Lower lobe of right lung (tissue), 2 donors: ENCODE measurements at places on chromosomes 1 and 21.

GRCh38 chr1:229529639-229530038 is 21.5 kb upstream of the NUP133 start:
- no peak for DNase-seq

DNA sequence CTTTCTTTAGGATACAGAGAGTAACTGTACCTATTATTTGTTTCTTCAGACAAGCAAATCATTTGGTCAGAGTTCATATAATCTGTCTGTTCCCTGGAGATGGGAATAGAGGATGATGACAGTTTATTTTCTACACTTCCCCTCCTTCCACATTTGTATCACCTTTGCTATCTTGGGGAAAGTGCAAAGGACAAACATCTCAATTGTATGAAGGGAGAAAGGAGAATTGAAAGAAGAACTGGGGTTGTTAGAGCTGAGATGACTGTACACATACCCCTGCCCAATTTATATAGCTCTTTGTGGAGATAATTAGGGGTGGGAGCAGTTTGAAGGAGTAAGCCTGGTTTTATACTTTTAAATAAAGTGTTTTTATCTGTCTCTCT is 14.0 kb downstream of the POLR3GL start:
- DNase-seq, result no peak

- DNase-seq, result no peak
Measured at GRCh38 chr1:38300616-38301015, 254.0 kb upstream of the POU3F1 start.

GRCh38 chr1:199522936-199523335 is 504.6 kb upstream of the NR5A2 start:
- no peak for DNase-seq

DNA sequence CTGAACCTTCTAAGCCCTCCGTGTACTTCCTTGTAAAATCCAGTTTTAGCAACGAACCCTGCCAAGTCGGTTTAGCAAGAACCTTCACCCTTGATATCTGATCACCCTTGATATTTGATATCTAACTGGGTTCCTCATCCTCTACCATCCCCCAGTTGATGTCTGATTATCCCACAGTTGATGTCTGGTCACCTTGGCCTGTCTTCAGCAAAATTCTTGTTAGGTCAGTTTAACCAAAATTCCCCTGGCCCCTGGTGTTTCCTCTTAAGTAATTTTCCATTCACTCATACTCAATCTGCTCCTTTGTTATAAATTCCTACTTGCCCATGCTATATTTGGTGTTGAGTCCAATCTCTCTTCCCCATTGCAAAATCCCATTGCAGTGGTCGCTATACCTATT is 114.5 kb upstream of the ZNHIT6 start:
- DNase-seq, result no peak

- DNase-seq, result no peak
Measured at GRCh38 chr1:110675060-110675791, 486 bp upstream of the KCNA3 start.

DNA sequence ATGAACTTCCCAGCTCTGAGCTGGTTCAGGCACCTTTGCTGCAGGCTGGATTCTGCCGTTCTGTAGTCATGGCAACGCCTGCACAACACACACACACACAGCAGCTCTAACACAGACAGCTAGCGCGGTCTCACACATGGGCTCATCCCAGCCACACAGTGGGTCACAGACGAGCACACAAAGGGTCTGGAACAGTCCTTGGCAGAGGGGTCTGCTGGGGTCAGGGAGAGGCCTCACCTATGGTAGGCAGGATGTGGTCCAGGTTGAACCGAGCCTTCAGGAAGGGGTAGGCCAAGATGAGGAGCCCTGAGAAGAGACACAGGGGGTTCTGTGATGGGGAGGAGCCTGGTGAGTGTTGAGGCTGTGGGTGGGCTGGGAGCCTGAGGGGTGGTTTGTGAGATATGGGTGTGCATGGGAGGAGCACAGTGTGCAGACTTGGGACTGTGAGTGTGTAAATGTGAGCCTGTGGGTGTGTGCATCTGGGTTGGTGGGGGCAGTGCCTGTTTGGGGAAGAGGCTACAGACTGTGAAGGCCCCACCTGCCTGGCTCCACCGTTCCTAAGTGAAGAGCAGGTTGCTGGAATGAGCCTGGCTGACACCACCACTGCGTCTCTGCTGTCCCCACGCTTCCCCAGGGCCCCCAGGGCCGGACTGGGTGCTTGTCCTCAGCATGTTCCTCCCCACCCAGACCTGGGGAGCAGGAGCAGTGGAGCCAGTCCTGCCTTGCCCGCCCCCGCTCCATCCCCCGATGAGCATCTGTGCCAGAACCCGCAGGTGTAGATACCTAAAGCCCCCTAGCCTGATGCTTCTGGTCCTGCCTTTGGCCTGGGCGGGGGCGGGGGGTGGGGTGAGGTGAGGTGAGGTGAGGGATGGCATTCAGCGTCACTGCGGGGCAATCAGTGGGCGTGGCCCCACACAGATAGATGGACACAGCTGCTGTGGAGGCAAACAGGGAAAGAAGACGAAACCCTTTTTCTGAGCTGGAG is 1.5 kb downstream of the KNCN start:
- DNase-seq, result peak; percentile 47

GRCh38 chr1:204520834-204521709 is 4.9 kb downstream of the MDM4 start:
- DNase-seq, result no peak

GRCh38 chr1:164780111-164780812 is 221.3 kb downstream of the PBX1 start:
- no peak for DNase-seq

- DNase-seq, result no peak
Measured at GRCh38 chr1:97164276-97164639, 442.7 kb downstream of the PTBP2 start.

DNA sequence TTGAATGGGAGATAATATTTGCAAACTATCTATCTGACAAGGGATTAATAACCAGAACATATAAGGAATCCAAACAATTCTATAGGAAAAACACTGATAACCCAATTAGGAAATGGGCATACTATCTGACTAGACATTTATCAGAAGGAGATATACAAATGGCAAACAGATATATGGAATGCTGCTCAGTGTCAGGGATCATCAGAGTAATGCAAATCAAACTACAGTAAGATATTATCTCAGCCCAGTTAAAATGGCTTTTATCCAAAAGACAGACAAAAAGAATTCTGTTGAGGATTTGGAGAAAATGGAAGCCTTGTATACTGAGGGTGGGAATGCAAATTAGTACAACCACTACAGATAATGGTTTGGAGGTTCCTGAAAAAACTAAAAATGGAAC is 758.0 kb upstream of the B3GALT2 start:
- no peak for DNase-seq

- DNase-seq, result no peak
Measured at GRCh38 chr1:33517596-33518250, 45.3 kb downstream of the ZSCAN20 start.

DNA sequence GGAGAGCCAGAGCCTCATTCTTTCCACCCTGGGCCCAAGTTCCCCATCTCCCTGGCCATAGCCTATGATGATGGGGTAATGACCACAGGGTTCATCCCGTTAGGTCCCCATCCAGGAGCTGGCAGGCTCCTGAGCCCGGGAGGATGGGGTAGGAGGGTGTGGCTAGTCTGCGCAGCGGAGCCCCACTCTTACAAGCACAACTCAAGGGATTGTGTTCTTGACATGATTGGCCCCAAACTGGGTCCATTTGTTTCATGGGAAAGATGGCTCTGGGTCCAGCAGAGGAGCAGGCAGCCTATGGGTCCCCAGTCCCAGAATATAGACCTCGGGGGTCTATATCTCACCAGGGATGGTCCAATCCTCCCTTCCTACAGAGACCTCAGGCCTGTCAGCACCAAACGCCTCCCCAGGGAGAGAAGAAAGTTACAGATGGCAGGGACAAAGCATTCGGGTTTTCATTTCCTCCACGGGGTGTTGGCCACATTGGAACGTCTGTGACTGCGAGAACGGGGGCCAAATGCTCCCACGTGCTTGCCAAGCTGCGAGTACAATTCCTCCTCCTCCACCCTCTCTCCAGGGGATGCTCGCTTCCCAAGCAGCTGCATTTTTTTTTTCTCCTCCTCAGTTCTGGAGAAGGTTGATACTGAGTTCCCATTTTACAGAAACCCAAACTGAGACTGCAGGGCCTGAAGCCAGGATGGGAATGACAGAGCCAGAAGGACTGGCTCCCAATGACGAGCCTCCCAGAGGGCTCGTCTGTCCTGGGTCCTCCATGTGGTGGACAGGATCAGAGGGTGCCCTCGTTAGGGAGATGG is 71.0 kb downstream of the DHRS3 start:
- DNase-seq, result peak; percentile 21

- peak; percentile 89 for DNase-seq
Measured at GRCh38 chr1:167043752-167044488, 46.3 kb downstream of the GPA33 start.

GRCh38 chr1:231512147-231512698 is 16.2 kb upstream of the TSNAX start:
- DNase-seq, result no peak

DNA sequence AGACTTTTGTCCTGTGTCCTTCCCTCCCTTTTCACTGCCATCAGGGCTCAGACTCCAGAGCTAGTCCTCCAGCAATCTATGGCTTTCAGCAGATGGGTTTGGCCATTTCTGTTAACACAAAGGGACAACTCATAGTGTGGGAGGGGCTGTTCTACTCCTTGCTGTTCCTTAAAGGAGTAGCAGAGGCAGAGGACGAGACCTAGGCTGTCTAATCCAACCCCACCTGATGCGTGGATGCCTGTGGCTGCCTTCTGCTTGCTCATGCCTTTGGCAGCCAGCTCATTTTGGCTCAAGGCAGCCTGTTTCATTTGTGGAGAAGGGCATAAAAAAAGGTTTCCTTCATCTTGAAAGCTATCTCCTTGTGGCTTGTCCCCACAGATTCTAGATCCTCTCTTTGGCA is 27.0 kb downstream of the MFSD2A start:
- no peak for DNase-seq

GRCh38 chr1:226690460-226690982 is 48.6 kb downstream of the ITPKB start:
- DNase-seq, result no peak

DNA sequence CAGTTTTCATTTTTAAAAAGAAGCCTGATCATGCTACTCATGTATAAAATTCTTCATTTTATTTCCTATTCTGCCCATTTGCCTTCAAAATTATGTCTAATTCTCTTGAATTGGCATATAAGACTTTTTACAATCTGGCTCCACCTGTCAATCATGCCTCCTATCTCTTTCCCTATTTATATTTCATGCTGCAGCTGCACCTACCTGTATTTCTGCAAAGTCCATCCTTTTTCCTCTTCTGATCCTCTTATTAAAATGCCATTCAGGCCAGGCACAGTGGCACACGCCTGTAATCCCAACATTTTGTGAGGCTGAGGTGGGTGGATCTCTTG is 30.6 kb upstream of the UAP1 start:
- DNase-seq, result no peak

DNA sequence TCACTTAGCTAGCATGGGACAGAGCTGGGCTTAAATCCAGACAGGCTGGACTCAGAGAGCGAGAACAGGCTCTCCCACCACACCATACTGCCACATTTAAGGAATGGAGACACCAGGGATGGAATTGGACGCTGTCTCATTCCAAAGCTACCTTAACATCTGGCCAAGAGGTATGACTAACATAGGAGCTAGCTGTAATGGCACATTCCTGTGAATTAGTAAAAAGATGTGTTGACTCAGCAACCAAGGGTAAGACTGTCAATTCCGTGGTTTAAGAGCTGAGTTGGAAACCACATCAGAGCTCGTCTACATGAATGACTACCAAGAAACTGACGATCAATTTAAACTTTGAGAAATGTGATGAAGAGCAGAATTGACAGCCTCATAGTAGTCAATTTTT is 8.3 kb upstream of the TNFRSF9 start:
- no peak for DNase-seq

- DNase-seq, result no peak
Measured at GRCh38 chr1:200674838-200675587, 5.3 kb upstream of the DDX59 start.

DNA sequence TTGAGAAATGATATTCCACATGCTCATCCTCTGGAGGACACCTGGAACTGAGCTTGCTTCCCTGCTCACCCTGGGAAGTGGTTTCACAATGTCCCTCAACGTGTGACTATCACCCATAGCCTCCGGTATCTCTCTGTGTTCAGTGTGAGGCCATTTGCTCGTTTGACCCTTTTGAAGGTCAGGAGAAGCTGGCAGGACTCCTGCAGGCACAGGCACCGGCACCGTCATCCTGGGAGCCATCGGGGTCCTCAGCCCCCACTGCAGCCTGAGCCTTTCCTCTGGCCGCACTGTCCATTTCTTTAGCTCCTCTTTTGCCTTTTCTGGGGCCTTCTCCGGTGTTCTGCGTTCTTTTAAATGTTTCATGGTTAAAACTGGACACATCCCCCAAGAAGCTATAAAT is 159.6 kb upstream of the COL6A1 start:
- DNase-seq, result no peak

DNA sequence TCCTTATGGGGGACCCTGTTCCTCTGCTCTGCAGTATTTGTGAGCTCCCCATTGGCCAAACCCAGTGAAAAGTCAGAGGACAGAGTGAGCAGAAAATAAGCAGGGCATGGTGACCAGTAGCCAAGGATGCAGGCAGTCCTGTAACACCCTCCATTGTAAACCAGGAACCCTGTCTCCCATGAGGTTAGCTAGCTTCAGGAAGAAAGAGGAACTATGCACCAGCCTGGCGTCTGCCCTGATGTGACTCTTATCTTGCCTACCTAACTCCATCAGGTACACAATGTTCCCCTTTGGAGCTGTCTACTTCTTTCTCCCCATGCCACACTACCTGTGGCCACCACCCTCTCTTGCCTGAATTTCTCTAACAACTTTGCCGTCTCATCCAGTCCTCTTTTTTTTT is 119.2 kb downstream of the LRIG2 start:
- DNase-seq, result no peak

GRCh38 chr1:36400825-36401601 is 3.3 kb upstream of the LSM10 start:
- DNase-seq, result peak; percentile 92

DNA sequence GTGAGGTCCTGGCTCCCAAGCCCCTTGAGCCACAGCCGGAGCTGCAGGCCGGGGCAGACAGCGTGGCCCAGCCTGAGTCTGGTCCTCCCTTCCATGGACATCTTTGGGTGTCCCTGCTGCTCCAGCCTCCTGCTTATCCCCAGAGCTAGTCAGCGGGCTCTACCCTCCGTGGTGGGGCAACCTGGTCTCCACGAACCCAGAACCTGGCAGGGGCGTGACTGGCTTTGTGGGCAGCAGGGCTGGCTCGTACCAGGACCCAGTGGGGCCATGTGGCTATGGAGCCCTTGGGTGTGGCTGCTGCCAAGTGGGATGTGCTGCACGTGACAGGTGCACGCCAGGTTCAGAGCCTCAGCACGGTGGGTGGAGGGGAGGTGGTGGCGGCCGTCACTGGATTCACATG is 18.3 kb downstream of the CFAP410 start:
- DNase-seq, result no peak

GRCh38 chr1:22681556-22682276 is 28.7 kb downstream of the C1QB start:
- DNase-seq, result no peak

- DNase-seq, result peak; percentile 71
Measured at GRCh38 chr21:43805275-43805800, 16.0 kb downstream of the RRP1 start.
